K562 (cell line): ENCODE measurements at places on chromosomes 6 and 20. TPM values are rescaled to one million over a fixed set of nuclear protein-coding genes. Genes with fewer than 3 reads are reported as not detected.

BHLHE23 gene
- not detected in 2 replicates for total RNA-seq

DNA sequence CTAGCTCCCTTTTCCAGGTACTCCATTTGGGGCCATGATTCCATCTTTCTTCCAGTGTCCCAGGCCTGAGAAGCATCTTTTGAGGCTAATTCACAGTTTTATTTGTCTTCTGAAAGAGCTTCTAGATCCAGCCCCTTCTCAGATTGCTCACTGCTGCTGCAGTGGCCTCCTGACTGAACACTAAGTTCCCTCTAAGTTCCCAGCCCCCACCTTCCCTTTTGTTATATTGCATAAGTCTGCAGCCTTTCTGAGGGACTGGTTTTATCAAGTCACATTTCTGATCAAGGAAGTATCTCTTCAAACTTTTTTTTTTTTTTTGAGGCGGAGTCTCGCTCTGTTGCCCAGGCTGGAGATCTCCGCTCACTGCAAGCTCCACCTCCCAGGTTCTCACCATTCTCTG lies 10.7 kb downstream of the MAPRE1 start:
- no peak for DNase-seq

- peak; percentile 57 for DNase-seq
Observed at GRCh38 chr6:33841070-33841469, 37.3 kb upstream of the MLN start.

DNA sequence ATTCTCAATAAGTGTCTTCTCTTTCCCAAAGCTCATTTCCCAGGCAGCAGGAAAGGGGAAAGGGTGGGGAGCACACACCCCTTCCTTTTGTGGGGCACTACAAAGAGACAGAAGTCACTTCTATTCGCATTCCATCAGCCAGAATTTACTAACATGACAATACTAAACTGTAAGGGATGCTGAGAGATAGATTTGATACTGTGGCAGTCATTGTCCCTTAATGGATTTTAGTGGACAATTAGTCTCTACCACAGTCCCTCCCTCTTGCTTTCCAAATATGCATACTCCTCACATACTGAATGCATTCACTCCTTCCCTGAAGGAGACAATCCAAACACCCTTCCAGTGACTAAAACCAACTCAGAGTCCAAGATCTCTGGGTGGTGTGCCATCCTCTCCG lies 50.5 kb downstream of the ABRACL start:
- no peak for DNase-seq

DNA sequence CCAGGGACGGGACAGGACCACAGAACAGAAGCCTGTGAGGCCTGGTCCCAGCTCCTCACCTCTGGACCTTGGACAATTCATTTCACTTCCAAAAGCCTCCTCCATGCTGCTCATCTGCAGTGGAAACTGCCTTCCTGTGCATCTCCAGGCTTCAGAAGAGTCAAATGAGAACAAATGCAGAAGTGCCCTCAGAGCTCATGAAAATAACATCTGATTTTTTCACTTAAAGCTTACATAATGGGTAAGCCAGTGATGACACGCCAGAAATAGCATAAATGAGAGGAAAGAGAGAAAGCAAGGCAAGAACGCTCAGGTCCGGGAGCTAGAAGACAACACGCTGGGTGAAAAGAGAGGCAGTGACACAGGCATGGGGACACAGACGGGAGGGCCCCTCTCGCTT lies 7.9 kb downstream of the CNKSR3 start:
- DNase-seq = no peak

WFDC2 gene
- not detected in 2 replicates for total RNA-seq

HLA-G gene
- not detected in 2 replicates for total RNA-seq

DNA sequence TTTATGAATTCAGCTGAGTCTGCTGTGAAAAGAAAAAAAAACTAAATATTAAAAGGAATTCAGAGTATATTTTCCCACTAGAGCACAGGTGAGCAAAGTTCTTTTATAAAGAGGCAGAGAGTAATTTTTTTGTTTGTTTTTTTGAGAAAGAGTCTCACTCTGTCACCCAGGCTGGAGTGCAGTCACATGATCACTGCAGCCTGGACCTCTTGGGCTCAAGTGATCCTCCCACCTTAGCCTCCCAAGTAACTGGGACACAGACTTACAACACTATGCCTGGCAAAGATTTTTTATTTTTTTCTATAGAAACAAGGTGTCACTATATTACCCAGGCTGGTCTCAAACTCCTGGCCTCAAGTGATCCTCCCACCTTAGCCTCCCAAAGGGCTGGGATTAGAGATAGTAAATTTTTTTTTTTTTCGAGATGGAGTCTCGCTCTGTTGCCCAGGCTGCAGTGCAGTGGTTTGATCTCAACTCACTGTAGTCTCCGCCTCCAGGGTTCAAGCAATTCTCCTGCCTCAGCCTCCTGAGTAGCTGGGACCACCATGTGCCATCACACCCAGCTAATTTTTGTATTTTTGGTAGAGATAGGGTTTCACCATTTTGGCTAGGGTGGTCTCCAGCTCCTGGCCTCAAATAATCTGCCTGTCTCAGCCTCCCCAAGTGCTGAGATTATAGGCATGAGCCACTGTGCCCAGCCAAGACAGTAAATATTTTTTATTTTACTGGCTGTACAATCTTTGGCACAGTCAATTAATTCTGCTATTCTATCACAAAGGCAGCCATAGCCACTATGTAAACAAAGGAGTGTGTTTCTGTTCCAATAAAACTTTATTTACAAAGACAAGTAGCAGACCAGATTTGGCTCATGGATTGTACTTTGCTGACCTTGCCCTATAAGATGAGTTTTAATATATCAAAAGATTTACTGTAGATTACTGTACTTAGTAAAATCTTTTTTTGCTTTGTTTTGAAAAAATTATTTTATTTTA lies 14.5 kb upstream of the B4GALT5 start:
- no peak for DNase-seq

SLC22A2 gene
- total RNA-seq = not detected in 2 replicates

RSPH9 gene
- total RNA-seq = not detected in 2 replicates

DNA sequence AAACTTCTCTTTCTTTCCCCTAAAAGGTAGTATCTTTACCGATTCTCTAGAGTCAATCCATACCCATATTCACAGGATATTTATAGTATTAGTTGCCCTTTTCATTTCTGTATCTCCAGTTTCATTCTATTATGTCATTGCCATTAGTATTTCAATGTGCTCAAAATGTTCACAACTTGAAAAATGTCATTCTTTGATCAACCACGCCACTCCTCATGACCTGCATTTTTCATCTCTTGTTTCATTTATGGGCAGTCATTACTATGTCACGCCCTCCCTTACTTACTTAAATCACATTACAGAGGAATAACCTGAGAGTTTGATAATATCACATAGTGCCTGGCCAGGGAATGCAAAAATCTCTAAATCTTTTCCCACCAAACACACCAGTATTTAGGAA lies 427.3 kb upstream of the GJE1 start:
- no peak for DNase-seq

- no peak for DNase-seq
Observed at GRCh38 chr20:25005220-25005619, 12.7 kb upstream of the APMAP start.

- no peak for DNase-seq
Observed at GRCh38 chr20:62995898-62996595, 10.7 kb downstream of the BHLHE23 start.

HLA-DRA gene
- total RNA-seq = 1.8 and 2.4 TPM in 2 replicates

DNA sequence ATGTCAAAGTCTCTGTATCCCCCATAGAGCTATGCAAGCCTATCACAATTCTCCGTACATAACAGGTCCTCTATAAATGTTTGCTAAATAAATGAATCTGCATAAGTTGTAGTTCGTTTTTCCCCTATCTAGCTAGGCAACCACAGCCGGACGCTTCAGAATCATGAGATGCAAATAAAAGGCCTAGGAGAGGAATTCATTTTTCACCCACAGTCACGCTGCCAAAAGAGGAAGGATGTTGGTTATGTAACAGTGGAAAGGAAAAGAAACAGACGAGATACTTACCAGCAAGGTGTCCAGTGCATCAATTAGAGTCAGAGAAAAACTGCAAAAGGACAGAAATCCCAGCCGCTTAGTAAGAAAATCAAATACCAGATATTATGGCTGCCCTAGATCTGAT lies 2.4 kb downstream of the EDEM2 start:
- no peak for DNase-seq

DNA sequence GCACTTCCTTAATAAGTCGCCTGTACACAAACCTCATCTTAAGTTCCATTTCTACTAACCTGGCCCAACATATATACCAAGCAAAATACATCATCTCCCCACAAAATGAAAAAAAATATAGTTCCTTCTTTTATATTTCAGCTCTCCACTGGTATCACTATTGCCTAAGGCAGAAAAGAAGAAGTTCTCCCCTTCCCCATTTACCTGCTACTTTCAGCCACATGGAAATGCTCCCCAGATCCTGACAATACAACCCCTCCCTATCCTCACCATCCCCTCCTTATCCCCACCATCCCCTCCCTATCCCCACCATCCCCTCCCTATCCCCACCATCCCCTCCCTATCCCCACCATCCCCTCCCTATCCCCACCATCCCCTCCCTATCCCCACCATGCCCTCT lies 175.7 kb downstream of the LINC00237 start:
- no peak for DNase-seq

- peak; percentile 77 for DNase-seq
Observed at GRCh38 chr20:50308513-50309279, 118.1 kb downstream of the CEBPB start.

DNA sequence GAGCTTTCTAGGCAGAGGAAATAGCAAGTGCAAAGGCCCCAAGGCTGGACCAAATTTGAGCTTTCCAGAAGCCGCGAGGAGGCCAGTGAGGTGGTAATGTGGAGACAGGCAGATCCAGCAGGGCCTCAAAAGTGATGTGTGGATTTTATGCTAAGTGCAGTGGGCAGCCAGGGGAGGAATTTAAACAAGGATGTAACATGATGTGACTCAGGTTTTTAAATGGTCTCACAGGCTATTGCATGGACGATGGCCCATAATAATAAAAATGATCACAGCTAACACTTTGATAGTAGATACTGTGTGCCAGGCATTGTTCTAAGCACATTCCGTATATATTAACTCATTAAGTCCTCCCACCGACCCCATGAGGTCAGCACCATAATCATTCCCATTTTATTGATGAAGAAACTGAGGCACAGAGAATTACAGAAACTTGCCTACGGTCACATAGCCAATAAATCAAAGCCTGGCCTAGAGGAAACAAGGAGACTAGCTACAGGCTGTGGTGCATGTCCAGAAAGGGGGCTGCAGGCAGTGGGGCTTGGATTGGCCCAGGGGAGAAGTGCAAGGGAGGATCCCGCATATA lies 18.0 kb upstream of the PREX1 start:
- DNase-seq = no peak

DNA sequence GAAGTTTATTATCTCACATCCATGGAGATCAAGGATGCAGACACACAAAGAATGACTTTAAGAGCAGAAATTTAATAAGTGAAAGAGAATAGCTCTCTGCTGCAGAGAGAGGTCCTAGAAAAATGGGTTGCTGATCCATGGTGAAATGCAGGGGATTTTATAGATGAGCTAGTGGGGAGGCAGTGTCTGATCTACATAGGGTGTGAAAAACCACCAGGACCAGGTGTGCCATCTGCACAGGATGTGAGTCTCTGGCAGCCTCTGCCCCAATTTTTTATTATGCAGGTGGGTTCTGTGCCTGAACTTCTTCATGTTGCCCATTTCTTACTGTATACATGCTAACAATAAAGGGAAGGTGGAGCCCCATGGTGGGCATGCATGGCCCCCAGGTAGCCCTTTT lies 19.9 kb upstream of the NANP start:
- no peak for DNase-seq

DNA sequence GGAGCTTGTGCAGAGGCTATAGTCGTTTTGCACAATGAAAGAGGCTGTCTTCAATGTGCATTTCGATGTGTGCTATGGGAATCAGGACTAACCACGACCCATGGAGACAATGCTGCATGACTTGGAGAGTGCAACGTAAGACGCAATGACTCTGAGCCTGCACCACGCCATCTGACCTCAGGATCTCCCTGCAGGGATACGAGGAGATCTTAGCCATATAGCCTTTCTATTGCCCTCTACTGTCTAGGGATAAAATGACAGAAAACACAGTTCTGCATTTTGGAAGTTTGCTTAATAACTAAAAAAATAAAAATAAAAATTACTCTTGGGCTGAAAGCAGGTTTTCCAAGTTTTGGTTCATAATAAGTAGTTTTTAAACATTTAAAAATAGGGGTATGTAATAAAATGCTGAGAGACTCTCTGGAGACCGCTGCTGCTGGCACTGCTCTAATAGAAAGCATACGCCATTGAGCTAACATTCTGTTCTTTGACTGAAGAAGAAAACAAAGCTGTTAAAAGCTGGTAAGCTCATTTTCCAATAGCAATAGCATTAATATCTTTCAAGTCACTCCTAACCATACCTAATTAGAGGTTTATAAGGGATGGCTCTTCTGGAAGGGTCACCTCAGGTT lies 87.2 kb downstream of the PDE7B start:
- no peak for DNase-seq
